MM.1S (cell line): ENCODE measurements at places on chromosomes 1 and 21.

DNA sequence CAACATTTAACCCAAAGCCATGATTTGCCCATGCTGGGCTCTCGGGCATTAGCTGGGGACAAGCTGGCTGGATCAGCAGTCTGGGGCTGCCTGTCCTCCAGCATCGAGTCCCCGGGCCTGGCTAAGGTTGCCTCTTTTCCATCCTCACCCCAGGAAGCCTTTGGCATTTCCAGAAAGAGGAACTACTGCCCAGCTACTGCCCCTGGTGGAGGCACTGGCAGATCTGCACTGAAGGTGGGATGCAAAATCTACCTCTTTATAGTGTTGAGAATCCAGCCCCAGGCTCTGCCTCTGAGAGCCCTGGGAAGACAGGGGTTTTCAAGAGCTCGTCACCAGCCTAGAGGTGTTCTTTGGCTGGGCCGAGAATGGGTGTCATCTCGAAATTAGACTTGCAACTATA lies 635.9 kb downstream of the MATN1 start:
- DNase-seq = no peak

DNA sequence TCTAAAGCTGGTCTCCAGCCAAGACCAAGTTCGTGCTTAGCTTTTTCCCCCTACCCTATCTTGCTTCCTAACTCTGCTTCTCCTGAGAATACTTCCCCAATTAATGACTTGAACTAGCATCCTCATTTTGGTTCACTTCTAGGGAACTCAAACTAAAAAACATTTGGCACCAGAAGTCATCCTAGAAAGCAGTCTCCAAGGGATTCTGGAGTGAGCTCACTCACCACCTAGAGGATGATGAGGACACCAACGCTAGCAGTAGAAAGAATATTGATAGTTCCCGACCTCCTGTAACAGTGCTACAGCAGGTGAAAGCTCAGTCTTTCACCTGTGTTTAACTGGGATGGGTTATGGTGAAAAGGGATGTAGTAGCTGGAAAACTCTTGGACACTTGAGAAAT lies 4.7 kb upstream of the PSMB2 start:
- DNase-seq = no peak

- DNase-seq = no peak
These were observed 185.2 kb upstream of the TMEM51 start for GRCh38 chr1:14968251-14968851.

GRCh38 chr1:189524501-189524900 lies 953.2 kb downstream of the BRINP3 start:
- DNase-seq = no peak

- DNase-seq = no peak
These were observed 9.6 kb downstream of the ENSA start for GRCh38 chr1:150619576-150620509.

DNA sequence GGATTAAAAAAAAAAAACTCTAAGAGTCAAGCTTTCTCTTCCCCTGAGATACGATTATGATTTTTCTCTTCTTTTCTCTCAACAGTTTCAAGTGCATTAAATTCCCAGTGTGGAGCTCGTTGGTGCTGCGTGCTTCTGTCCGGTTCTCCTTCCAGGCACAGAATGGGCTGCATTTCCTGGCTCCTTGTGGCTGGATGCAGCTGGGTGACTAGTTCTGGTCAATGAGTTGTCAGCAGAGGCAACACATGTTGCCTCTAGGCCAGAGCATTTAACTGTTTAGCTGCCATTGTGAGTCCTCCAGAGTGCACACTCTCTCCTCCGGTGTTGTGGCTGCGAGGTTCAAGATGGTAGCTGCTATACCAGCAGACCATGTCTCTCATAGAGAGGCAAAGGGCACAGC lies 312.9 kb downstream of the RRAGC start:
- DNase-seq = no peak

- no peak for DNase-seq
These were observed 40.2 kb downstream of the ADAMTS1 start for GRCh38 chr21:26804895-26805609.

- no peak for DNase-seq
These were observed 44.0 kb downstream of the ATP6V1G3 start for GRCh38 chr1:198496216-198497143.

GRCh38 chr1:185317886-185318310 lies 855 bp upstream of the IVNS1ABP start:
- peak; percentile 96 for DNase-seq

- DNase-seq = no peak
These were observed 361.7 kb downstream of the PRDM2 start for GRCh38 chr1:14061722-14062121.

- no peak for DNase-seq
These were observed 202.6 kb downstream of the NFIA start for GRCh38 chr1:61284936-61285335.

- no peak for DNase-seq
These were observed 45.5 kb downstream of the TRABD2B start for GRCh38 chr1:47951545-47952235.

GRCh38 chr1:114260805-114261484 lies 107.3 kb upstream of the SYT6 start:
- DNase-seq = no peak

GRCh38 chr1:111813440-111814304 lies 58.0 kb downstream of the DDX20 start:
- no peak for DNase-seq

DNA sequence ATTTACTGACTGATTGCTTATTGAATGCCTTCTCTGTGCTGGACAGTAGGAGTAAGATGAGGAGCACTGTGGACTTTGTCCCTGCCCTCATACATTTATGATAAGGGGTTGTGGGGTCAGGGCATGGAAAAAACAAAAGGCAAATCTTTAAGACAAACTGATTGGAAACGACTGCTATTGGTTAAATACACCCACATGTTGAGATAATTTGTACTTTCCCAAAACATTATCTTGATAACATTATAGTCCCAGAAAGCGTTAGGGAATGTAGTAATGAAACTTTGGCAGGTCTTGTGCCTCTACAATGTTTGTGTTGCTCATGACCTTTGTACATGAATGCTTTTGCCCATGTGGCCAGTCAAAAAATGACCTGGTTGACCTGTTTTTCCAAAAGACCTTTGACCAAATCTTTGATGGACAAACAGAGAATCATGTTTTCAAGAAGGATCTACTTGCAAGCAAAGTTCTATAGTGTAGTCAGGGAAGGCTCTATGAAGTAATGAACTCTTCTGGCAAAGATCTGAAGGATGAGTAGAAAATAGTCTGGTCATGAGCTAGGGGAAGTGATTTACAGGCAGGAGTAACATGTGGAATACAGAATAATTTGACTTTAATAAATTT lies 50.9 kb downstream of the LEPR start:
- DNase-seq = no peak

DNA sequence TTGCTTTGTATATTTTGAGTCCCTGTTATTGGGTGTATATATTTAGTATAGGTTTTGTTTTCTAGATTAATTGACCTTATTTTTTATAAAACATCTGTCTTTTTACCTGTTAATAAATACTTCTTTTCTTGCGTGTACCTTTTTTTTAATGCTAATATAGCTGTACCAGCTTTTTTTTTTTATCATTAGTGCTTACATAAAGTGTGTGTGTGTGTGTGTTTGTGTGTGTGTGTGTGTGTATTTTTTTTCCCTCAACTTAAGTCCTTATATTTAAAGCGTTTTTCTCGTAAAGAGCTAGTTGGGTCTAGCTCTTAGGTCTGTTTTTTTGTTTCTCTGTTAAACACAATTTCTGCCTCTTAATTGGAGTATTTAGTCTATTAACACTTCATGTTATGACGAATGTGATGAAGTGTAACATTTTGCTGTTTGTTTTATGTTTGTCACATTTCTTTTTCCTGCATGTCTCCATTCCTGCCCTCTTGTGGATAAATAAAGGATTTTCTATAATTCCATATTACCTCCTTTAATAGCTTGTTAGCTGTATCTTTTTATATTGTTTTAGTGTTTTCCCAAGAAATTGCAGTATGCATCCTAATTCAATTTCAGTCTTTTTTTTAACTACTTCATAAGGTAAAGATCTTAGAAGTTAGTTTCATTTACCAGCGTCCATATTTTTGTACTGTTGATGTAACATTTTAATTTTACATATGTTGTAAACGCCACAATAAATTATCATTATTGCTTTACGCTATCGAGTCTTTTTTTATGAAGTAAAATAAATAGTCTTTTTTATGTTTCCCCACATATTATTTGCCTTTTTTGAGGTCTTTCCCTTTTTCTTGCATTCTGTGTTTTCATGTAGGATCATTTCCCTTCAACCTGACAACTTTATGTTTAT lies 4.3 kb downstream of the PRMT2 start:
- DNase-seq = no peak

- DNase-seq = no peak
These were observed 215.4 kb downstream of the ZNF648 start for GRCh38 chr1:181846001-181846645.

GRCh38 chr1:61293986-61294504 lies 211.7 kb downstream of the NFIA start:
- no peak for DNase-seq

DNA sequence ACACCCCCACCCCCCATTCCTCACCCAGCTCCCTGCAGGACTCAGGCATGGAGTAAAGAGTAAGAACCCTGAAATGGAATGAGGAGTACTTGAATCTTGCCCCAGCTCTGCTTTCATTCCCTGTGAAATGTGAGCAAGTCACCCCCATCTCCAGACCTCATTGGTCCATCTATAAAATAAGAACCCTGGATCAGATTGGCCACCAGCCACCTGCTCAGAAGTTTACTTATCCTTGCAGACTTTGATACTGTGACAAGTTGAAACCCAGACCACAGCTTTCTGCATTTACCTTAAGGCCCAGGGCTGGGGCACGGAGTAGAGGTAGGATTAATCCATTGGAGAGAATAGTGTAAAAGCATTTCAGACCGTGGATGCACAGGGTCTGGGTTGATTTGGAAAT lies 2.2 kb downstream of the KISS1 start:
- no peak for DNase-seq

DNA sequence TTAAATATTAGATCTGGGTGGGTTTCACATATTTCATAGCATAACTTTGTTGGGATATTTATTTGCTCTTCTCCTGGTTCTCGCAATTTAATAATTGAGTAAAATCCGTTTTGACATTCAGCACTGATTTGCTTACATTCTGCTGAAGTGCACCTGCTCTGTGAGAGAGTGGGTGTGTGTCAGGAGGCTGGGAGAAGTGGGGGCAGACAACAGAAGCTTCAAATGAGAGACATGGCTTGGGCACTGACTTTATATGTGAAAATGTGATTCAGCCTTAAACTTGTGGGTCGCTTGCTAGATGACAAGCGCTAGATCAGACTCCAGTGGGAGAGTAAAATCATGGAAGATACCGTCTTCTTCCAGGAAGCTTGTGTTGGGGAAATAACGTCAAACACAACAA lies 32.4 kb upstream of the KCNA2 start:
- DNase-seq = no peak
